ENCODE measurements at places on chromosomes 16 and 17.

- DNase-seq: peak; percentile 47
Observed at GRCh38 chr17:8162233-8162996, at the start of gene VAMP2. Gene VAMP2, minus strand, starts transcription at chr17:8162948. Its CDS starts 69 bp downstream, at chr17:8162879.

GRCh38 chr17:48258331-48258730 is 150.8 kb downstream of the SNX11 start:
- no peak for DNase-seq

DNA sequence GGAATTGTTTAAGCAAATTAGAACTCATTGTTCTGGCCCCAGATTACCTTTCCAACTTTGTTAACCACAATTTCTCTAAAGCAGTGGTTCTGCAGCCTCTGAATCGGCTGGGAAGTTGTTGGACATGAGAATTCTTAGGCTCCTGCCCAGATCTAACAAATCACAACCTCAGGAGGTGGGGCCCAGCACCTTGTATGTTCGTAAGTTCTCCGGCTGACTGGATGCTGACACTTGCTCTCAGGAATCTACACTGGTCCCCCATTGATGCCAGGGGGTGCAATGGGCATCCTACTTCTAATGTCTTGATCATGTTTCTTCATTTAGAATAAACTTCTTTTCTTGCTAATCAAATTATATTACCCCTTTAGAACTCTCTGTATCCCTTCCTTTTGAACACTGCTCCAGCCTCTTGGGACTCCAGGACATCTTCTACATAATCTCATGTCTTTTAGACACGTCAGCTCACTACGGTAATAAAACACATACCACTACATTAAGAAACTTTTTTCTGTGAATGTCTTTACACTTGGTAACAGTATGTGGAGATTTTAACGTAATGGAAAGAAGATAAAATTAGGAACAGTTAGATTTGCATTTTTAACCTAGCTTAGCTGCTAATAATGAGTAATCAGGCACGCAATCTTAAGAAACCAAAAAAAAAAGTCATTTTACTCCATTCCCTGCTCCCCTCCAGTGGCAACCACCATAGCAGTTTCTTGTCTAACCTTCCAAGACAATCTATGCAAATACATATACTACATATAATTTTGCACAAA is 143.2 kb downstream of the ITFG1 start:
- no peak for DNase-seq

DNA sequence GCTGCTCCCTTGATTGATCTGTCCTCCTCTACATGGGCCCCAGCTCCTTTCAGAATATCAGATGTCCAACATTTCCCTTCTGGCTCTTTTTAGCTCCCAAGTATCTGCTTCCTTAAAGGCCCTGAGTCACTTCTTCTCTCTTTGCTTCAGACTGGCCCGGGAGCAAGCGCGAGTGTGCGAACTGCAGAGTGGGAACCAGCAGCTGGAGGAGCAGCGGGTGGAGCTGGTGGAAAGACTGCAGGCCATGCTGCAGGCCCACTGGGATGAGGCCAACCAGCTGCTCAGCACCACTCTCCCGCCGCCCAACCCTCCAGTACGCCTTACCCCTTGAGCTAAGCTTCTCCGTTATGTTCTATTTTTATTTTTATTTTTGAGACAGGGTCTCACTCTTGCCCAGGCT is 12.3 kb downstream of the CNTROB start:
- DNase-seq: no peak

DNA sequence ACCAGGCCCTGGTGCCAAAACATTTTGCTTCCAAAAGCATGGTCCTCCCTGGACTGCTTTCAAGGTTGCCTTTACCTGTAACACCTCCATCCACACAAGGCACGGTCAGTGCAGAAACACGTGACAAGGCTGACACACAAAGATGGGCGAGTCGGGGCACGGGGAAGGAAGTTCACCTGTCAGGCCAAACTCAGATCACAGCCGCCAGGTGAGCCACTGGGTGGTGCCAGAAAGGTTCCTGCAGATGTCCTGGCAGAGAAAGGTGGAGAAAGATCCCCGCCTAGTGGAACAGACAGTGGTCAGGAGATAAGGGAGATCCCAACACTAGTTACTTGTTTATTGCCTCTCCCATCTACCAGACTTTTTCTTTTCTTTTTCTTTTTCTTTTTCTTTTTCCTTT is 155.3 kb downstream of the AIPL1 start:
- no peak for DNase-seq

GRCh38 chr16:47511882-47512281 is 50.8 kb downstream of the PHKB start:
- DNase-seq: no peak

DNA sequence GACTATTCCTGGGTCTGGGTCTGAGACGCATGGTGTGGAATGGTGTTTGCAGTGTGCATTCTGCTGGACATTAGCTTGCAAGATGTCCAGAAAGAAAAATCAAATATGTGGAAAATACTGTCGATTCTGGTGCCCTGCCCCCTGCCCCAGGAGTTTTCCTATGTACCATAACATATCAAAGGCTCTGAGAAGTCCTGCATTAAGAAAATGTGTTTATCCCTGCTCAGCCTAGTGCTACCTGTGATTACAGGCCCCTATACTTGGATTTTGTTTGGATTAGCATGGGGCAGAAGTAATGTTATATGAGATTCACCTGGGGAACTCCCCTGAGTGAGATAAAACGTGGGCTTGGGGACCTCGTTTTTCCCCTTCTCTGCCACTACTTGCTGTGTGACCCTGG is 325.0 kb downstream of the CBLN1 start:
- no peak for DNase-seq

DNA sequence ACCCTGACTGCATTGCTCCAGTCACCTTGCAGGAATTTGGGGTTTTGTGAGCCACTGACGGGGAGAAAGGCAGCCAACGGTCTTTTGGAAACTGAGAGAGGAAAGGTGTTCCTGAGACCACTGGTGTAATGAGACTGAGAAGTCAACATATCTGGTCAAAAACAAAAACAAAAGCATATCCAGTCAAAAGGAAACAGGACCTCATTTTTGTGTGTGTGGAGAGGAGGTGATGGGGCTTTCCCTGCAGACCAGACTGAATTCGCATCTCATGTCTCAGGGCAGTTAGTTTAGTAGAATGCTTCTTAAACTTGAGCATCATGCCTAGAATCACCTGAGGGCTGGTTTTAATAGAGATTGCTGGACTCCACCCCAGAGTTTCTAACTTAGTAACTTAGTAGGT is 198.4 kb downstream of the COPRS start:
- DNase-seq: no peak

DNA sequence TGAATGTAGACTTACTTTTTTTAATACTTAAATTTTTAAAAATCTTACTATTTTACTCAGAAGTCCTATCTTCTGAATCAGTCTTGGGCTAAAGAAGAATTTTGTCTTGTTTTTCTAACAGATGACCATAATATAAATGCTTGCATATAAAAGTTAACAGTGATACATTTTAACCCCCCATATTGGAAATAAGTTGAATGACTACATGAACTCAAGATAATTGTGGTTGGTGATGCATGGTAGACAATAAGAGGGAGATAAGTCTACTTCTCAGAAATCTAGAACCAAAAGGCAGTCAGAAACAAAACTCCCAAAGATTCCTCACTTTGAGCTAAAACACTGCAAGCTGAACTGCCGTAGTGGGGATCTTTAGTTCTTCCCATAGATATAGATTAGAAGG is 868.4 kb upstream of the SOX9 start:
- no peak for DNase-seq

- DNase-seq: no peak
Observed at GRCh38 chr17:17493986-17494466, 2.2 kb downstream of the RASD1 start.

- DNase-seq: no peak
Observed at GRCh38 chr16:86798247-86799041, 220.1 kb downstream of the FOXL1 start.

GRCh38 chr16:84789431-84789830 is 30.4 kb upstream of the CRISPLD2 start:
- no peak for DNase-seq

- no peak for DNase-seq
Observed at GRCh38 chr17:9976283-9977179, 71.5 kb upstream of the RCVRN start.

DNA sequence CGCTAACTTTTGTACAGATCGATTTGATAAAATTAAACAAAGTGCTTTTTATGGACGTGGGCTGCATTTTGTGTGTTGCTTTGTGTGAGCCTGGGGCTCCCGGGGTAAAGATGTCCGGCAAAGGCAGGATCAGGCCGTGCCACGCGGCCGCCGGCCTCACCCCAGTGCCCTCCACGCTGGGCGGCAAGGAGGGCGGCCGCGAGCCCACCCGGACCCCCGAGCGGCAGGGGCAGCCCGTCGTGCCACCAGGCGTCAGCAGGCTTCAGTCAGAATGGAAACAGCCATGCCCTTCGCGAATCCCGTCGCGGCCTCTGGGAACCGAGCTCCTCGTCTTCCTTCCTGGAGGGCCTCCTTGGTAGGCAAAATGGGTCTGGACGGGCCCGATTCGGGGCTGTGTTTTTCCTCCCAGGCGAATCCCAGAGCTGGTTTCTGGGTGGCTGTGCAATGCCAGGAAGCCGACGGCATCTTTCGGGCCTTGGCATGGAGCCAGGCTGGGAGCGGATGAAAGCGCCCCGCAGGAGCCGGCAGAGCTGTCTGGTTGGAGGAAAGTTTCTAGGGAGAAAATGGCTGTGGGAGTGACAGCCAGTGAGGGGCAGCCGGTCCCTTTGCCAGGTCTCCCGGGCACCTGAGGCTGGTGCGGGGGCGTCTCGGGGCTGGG is 5.5 kb downstream of the SOX8 start:
- no peak for DNase-seq

DNA sequence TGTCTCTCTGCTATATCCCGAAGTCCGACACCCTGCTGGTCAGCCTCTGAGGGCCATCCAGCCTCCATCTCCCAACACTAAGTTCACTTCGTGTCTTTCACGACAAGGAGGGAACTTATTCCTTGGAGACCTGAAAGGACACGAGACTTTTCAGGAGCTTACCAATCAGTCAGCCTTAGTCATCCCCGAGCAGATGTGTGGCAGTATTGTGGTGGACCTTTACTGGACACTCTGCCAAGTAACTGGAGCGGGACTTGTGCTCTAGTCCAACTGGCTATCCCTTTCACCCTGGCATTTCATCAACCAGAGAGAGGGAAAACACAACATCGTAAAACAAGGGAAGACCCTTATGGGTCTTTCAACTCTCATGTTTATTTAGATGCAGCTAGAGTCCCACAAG is 87.1 kb downstream of the EMP2 start:
- no peak for DNase-seq

GRCh38 chr17:17722906-17723353 is 41.7 kb downstream of the RAI1 start:
- no peak for DNase-seq

DNA sequence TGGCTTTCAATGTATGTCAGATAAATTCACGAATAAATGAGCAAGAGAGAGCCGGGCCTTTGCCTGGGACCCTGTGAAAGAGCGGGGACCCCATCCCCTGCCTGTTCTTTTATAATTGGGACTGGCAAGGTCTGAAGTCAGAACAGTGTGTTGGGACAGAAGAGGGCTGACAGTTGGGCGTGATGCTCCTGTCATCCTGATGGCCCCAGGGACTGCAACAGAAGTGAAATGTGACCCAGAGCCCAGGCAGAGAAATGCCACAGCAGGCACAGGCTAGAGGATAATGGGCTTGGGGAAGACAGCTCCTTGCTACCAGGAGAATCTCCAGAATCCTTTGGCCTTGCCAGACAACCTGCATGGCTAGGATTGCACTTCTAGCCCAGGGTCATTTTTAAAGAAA is 37.9 kb downstream of the GSG1L start:
- DNase-seq: no peak

- DNase-seq: no peak
Observed at GRCh38 chr16:2471016-2471652, at the start of gene NTN3. Gene NTN3, plus strand, starts transcription at chr16:2471297. Its CDS starts 405 bp downstream, at chr16:2471702.

DNA sequence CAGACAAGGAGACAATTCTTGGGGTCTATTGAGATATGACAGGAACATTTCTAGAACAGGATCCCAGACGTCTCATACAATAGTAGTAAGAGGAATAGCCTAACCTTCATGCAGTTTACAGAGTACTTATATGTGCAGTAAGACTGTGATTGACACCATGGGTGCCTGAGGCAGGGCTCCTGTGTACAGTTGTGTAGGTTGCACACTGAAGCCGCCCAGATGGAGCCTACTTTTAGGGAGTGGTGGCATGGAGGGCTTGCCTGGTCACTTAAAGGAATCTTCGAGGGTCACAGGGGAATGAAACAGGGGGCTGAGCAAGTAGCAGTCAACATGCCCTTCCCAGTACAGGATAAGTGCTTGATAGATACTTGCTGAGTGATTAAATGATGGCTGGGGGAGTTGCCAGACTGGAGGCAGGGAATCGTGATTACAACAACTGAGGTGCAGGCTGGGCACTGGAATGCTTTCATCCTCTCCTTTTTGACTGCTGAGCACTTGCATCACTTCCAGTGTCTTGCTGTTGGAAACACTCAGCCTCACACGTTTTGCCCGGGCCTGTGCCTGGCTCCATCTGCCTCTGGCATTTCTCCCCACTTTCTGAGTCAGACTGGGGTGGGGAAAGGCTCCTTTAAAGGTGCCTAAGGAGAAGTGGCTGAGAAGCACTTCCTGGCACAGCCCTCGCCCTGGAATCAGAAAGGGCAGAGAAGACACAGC is 71.0 kb downstream of the COPRS start:
- DNase-seq: no peak

DNA sequence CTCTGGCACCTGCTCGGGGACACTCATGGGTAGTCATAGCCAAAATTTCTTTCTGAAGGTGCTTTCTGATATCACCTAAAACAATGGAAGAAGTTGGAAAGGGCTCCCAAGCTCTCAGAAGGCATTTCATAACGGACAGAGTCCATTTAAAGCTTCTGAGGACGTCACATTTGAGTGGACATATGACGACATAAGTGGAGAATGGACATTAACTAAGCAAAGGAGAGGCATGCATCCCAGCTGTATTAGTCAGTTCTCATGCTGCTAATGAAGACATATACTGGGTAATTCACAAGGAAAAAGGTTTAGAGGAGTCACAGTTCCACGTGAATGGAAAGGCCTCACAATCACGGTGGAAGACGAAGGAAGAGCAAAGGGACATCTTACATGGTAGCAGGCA is 260.2 kb upstream of the DYNLRB2 start:
- no peak for DNase-seq

GRCh38 chr17:50353600-50354195 is 7.8 kb downstream of the XYLT2 start:
- DNase-seq: no peak

DNA sequence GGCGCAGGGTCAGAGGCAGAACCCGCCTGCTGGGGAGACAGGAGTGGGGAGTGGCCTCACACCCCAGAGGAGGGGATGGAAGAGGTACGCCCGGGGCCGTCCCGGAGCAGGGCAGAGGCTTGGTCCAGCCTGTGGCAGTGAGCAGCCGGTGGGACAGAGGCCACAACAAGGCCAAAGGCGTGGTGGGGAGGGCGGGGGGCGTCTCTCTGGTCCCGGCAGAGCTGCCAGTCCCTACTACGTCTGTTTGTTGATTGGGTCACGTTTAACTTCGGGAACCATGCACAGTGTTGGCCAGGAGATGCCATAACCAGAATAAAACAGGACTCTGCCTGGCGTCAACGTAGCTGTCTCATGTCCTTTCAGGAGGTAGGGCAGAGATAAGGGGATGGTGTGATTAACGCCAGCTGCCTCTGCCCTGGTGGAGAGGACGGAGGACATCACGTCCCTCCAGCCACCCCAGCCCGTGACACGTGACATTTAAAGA is 192.8 kb downstream of the BANP start:
- DNase-seq: no peak

All from GDM1 (cell line).